Central memory CD8-positive, alpha-beta T cell (primary cell): ENCODE measurements at places on chromosomes 4 and X.

DNA sequence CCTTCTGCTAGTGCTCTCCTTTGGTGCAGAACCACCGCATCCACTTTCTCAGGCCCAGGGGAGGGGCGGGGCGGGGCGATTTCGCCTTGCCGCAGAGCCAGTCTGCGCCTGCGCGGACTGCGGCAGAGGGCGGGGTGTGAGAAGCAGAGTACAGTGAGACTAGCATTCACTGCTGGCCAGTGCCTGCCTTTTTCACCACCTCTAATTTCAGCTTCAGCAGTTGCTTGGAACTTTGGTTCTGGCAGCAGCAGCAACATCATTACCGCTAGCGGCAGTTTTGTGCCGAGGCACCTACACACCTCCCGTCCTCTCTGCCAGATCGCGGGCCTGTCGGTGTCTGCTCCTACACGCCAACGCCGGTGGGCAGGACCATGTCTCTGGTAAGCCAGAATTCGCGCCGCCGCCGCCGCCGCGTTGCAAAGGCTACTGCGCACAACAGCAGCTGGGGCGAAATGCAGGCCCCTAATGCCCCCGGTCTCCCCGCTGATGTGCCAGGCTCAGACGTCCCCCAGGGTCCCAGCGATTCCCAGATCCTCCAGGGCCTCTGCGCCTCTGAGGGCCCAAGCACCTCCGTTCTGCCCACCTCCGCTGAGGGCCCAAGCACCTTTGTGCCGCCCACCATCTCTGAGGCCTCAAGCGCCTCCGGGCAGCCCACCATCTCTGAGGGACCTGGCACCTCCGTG, at the start of gene MAGEE1:
TSS of gene MAGEE1 (plus strand) at position 151 of the 683 bp plus-strand sequence. CDS start at position 372, 221 bp downstream.
- peak within 1 kb of the TSS; percentile 92 for H3K4me3 ChIP-seq
- no peaks in the 10 kb centered on the region for H3K36me3 ChIP-seq
- no peaks in the 10 kb centered on the region for H3K27me3 ChIP-seq
- peak within 1 kb of the TSS; percentile 90 for H3K27ac ChIP-seq
- H3K4me1 ChIP-seq, result peaks cover 21% of the 10 kb centered on the region
- peak; percentile 56 for DNase-seq

- H3K27me3 ChIP-seq, result peaks cover 7% of the 10 kb centered on the region
- H3K4me3 ChIP-seq, result no peak overlapping the region
- H3K36me3 ChIP-seq, result no peaks in the 10 kb centered on the region
- no peak overlapping the region for H3K27ac ChIP-seq
- no peak for DNase-seq
- H3K4me1 ChIP-seq, result no peaks in the 10 kb centered on the region
These were observed 69.0 kb downstream of the BEND2 start for GRCh38 chrX:18151649-18152048.

- H3K27ac ChIP-seq, result no peak overlapping the region
- DNase-seq, result no peak
- H3K4me3 ChIP-seq, result no peak overlapping the region
- no peaks in the 10 kb centered on the region for H3K4me1 ChIP-seq
These were observed 8.1 kb upstream of the GPR119 start for GRCh38 chrX:130393451-130394074.

DNA sequence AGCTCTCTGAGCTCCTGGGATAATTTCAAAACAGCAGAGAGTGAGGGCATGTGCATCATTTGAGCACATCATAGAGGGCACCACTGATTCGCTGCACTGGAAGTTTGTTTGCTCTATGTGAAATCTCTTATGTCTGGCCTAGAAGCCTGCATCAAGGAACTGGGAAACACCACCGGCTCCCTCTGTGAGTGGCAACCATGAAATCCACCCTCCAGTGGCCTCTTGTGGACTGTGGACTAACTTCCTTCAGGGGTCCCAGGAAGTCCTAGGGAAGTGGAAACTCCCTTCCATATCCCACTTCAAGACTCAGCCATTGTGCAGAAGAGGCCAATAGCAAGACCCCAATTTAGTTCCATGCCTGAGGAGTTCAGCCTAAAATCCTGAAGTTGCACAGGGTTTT, 48.0 kb upstream of the IGFBP7 start:
- H3K27ac ChIP-seq, result no peak overlapping the region
- no peak for DNase-seq
- H3K27me3 ChIP-seq, result peaks cover 72% of the 10 kb centered on the region
- no peaks in the 10 kb centered on the region for H3K4me1 ChIP-seq
- H3K4me3 ChIP-seq, result no peak overlapping the region

- H3K27ac ChIP-seq, result no peak overlapping the region
- no peaks in the 10 kb centered on the region for H3K27me3 ChIP-seq
- H3K4me3 ChIP-seq, result no peak overlapping the region
- H3K36me3 ChIP-seq, result peaks cover 13% of the 10 kb centered on the region
- H3K4me1 ChIP-seq, result peaks cover 14% of the 10 kb centered on the region
These were observed 68.6 kb upstream of the MCF2 start for GRCh38 chrX:139776599-139776998.

DNA sequence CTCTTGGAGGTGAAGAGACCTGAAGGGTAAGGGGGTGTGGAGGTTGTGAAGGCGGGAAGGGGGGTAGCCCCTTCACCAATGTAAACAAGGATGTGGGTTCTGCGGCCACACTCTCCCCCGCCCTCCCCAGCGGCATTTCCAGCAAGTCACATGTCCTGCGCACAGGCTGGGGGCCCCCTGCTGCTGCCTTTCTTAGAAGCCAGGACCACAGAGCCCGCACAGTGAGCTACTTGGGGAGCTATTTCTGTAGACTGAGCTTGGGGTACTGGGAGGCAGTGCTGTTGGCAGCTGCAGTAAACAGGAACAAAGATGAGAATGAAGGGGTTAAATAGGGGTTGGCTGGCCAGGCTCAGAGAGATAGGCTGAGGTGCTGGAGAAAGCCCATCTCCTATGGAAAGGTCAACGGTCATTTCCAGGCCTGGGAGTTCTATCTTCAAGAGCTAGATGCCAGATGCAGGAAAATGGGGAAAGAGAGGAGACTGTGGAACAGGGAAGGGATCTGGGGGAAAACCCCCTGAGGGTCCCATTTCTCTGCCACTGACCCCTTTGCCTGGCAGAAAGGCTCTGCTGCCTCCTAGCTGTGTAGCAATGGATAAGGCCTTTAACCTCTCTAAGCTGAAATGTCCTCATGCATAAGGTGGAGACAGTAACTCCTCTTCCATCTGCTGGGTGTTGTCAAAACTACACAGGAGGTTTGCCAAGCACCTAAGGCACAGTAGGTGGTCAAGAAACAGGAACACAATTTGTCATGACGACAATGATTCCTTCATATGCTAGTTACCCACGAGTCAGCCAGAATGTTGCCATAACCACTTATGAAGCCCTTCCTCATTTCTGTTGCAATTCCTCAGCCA, 18.5 kb upstream of the PIM2 start:
- H3K27me3 ChIP-seq, result no peaks in the 10 kb centered on the region
- H3K4me1 ChIP-seq, result peaks cover 75% of the 10 kb centered on the region
- DNase-seq, result peak; percentile 61
- H3K36me3 ChIP-seq, result peaks cover 35% of the 10 kb centered on the region
- H3K27ac ChIP-seq, result peak overlapping the region; percentile 95
- peak overlapping the region; percentile 80 for H3K4me3 ChIP-seq

DNA sequence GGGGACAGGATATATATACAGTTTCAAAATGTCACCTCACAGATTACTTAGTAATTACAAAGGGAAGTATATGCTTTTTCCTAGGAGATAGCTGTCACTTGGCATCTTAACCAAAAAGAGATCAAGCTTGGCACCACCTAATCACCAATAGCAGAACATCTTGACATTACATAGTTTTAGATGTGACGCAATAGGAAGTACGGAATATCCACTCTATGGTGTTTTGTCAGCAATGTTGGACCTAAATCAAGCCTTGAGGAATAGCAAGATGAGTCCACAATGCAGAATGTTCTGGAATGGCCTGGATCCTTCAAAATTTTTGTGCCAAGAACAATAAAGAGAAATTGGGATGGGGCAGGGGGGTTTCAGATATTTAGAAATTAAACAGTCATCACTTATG, 1488.2 kb downstream of the FSTL5 start:
- no peaks in the 10 kb centered on the region for H3K4me1 ChIP-seq
- no peaks in the 10 kb centered on the region for H3K36me3 ChIP-seq
- H3K27me3 ChIP-seq, result no peaks in the 10 kb centered on the region
- H3K4me3 ChIP-seq, result no peak overlapping the region

DNA sequence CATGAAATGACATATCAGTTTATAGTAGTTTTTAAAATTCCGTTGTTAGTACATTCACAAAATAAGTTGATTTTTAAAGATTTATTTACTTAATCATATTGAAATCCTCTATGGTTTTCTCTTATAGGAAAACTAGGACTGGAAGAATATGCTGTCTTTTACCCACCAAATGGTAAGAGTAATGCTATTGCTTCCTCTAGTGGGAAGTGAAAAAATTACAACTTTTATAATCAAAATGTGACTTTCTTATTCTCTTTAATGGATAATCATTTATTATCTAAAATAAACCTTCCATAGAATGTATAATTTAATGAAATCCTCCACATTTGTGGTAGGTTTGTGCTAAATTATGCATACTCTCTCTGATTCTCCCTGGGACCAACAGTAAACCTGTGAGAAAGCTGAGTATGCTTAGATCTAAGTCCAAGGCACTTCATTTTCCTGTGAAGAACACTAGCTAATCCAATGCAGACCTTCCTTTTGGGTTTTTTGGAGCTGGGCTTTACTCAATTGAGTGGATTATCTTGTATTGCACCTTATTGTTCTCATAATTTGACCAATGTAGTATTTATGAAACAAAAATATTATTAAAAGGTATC, 136.2 kb downstream of the TBC1D19 start:
- DNase-seq, result no peak
- H3K27me3 ChIP-seq, result no peaks in the 10 kb centered on the region
- H3K4me1 ChIP-seq, result peaks cover 23% of the 10 kb centered on the region
- H3K4me3 ChIP-seq, result no peak overlapping the region
- H3K36me3 ChIP-seq, result peaks cover 3% of the 10 kb centered on the region

DNA sequence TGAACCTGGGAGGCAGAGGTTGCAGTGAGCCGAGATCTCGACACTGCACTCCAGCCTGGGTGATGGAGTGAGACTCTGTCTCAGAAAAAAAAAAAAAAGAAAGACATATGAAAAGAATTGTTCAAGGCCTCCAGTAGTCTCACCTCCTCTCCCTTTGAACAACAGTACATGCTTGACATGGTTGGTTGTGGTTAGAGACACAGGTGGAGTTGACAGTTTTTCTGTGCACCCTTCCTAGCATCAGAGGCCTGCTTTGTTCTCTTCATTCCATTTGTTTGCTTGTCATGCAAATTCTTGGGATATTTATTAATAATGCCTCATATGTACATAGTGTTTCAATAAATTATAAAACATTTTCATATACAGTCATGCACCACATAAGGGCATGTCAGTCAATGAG, 18.3 kb upstream of the PDCL2 start:
- no peaks in the 10 kb centered on the region for H3K4me1 ChIP-seq
- H3K27ac ChIP-seq, result no peak overlapping the region
- H3K36me3 ChIP-seq, result no peaks in the 10 kb centered on the region
- H3K27me3 ChIP-seq, result peaks cover 1% of the 10 kb centered on the region

DNA sequence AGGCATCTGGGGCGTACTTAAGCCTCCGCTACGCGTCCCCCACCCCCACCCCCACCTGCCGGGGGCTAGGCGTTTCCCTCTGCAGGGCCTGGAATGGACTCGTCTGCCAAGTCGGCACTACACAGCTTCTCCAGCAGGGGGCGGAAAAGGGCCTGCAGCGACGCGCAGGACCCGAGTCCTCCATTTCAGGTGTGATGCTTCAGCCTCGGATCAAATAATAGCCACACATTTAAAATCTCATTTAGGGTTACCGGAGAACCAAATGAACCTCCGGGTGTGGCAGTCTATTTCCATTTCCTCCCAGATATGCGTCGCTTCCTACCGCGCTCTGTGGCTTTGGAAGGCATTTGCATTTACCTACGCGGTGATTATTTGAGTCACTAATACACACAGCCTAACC, 2.9 kb downstream of the PAK3 start:
- H3K36me3 ChIP-seq, result peaks cover 2% of the 10 kb centered on the region
- H3K27ac ChIP-seq, result no peak overlapping the region
- peaks cover 15% of the 10 kb centered on the region for H3K27me3 ChIP-seq
- H3K4me1 ChIP-seq, result peaks cover 19% of the 10 kb centered on the region

DNA sequence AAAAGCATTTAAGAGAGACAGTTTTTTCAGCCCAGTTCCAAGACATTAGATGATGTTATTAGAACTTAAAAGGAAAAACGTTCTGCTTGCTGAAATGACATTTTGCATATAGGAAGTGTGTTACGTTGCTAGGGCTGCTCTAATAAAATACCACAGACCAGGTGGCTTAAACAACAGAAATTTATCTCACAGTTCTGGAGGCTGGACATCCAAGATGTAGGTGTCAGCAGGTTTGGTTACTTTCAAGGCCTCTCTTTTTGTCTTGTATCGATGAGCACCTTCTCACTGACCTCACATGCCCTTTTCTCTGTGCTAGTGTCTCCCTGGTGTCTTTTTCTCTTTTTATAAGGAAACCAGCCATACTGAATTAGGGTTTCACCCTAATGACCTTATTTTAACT, 204.7 kb downstream of the PACRGL start:
- no peaks in the 10 kb centered on the region for H3K27me3 ChIP-seq
- no peak overlapping the region for H3K27ac ChIP-seq
- no peak for DNase-seq
- H3K4me1 ChIP-seq, result no peaks in the 10 kb centered on the region

- H3K27me3 ChIP-seq, result no peaks in the 10 kb centered on the region
- no peaks in the 10 kb centered on the region for H3K36me3 ChIP-seq
- H3K4me3 ChIP-seq, result no peak overlapping the region
- DNase-seq, result no peak
- no peak overlapping the region for H3K27ac ChIP-seq
These were observed 79.4 kb downstream of the ABLIM2 start for GRCh38 chr4:8079031-8079885.
